ENCODE measurements at places on chromosomes 6 and 20. TPM values are rescaled to one million over a fixed set of nuclear protein-coding genes. Genes with fewer than 3 reads are reported as not detected.

Gene EIF6
- 71.7 TPM for polyA plus RNA-seq

Gene ALDH8A1
- polyA plus RNA-seq = 1.6 TPM

Gene NTSR1
- 0.10 TPM for polyA plus RNA-seq

Gene GPLD1
- 2.5 TPM for polyA plus RNA-seq

Gene GMPR
- 66.8 TPM for polyA plus RNA-seq

Gene SLC22A7
- not detected for polyA plus RNA-seq

Gene ESR1
- polyA plus RNA-seq = 3.0 TPM

Gene USP49
- polyA plus RNA-seq = 5.6 TPM

Gene SMLR1
- polyA plus RNA-seq = 0.10 TPM

Gene WASF1
- 8.1 TPM for polyA plus RNA-seq

Gene VGLL2
- polyA plus RNA-seq = 93.8 TPM

All from forelimb muscle (tissue), 1 donor.